ENCODE measurements at places on chromosomes 6 and 20. TPM values are rescaled to one million over a fixed set of nuclear protein-coding genes. Genes with fewer than 3 reads are reported as not detected.

The CD93 gene
- total RNA-seq: 0.02 TPM

GRCh38 chr6:138638604-138639003, 135.0 kb upstream of the CCDC28A start:
- no peak overlapping the region for H3K27ac ChIP-seq
- H3K4me3 ChIP-seq: no peak overlapping the region
- no peak for DNase-seq
- H3K27me3 ChIP-seq: no peaks in the 10 kb centered on the region
- H3K36me3 ChIP-seq: no peaks in the 10 kb centered on the region

GRCh38 chr6:9612489-9612888, 802.4 kb downstream of the TFAP2A start:
- DNase-seq: no peak
- no peaks in the 10 kb centered on the region for H3K36me3 ChIP-seq
- no peaks in the 10 kb centered on the region for H3K27me3 ChIP-seq
- H3K4me1 ChIP-seq: peaks cover 3% of the 10 kb centered on the region
- H3K4me3 ChIP-seq: no peak overlapping the region

The GFRA4 gene
- not detected for total RNA-seq

The CDH26 gene
- total RNA-seq: 0.34 TPM

- H3K27me3 ChIP-seq: no peaks in the 10 kb centered on the region
- no peaks in the 10 kb centered on the region for H3K4me1 ChIP-seq
- H3K36me3 ChIP-seq: no peaks in the 10 kb centered on the region
- no peak overlapping the region for H3K4me3 ChIP-seq
- no peak for DNase-seq
Measured at GRCh38 chr6:70184723-70185122, 118.2 kb downstream of the COL9A1 start.

Data from astrocyte (in vitro differentiated cells and primary cell).